Neural progenitor cell (in vitro differentiated cells): ENCODE measurements at places on chromosomes 11 and 22.

DNA sequence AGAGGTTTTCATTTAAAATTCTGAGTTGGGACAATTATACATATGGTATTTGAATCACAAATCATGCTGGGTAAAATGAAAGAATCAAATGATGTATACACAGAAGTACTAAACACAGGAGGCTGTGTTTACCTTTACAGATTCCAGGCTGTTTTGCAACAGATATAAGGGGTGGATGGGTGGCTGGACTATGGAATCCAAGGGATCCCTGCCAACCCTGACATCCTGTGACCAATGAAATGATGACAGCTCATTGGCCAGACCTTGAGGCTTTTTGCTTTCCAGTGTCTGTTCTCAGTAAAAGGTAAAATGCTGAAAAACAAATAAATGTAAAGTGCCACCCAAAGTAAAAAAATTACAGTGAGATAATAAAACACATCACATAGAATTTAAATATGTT lies 3.3 kb upstream of the DDI1 start:
- DNase-seq = no peak

DNA sequence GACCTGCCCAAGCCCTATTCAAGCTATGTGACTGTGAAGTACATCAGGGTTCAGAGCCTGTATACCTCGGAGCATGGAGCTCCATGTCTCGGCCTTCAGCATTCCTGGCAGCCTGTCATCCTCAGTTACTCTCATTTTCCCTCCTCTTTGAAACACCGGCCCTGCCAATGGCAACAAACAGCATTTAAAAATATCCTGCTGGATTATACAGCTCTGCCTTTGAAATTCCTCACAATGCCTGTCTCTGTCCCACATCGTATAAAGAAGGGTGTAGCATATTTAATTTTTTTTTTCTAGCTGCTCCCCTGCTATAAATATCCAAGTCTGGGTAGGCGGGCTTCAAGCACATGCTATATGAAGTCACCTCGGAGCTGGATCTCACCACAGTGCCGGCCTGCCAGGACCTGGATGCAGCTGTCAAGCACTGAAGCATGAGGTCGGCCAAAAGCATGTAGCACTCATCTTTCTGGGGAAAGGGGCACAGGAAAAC lies 11.8 kb downstream of the ABTB2 start:
- no peak for DNase-seq

- no peak for DNase-seq
Measured at GRCh38 chr22:21861264-21861848, 6.1 kb downstream of the MAPK1 start.

GRCh38 chr11:45457649-45458048 lies 171.5 kb upstream of the SYT13 start:
- no peak for DNase-seq
